ENCODE measurements at places on chromosomes 7 and 10.

DNA sequence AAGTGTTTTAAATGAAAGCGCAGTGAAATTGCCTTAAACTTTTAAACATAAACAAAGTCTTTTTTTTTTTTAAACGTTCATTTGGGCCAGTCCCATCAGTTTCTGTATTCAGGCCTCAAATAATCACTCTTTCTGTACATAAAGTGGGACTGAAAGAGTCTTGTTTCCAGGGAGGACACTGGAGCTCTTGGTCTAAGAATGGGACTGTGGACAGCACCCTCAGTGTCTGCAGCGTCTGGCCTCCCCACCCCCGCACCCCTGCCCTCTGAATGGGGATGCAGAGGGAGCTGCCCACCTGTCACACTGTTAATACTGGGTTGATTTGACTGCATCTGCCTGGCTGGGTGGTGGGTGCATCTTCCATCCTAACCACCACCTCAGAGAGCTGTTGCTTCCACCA is 5.2 kb downstream of the ZNF365 start:
- DNase-seq: no peak

DNA sequence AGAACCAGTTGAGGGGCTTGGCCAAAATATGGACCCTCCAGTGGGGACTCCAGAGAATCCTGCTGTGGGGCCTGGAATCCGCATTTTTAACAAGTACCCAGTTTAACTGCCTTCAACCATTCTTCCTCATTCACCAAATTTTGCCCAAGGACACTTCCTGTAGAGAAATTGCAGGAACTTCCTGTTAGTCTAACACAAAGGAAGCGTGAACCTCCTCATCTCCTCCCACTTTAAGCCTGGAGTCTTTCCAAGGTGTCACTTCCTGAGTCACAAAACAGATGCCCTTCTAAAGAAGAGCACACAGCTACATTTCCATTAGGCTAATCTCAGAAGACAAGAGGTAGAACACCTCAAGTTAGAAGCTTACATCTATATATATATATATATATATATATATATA is 188.4 kb downstream of the PPP1R17 start:
- DNase-seq: peak; percentile 10

- DNase-seq: peak; percentile 67
These were observed 97.1 kb downstream of the CREB5 start for GRCh38 chr7:28509251-28510025.

DNA sequence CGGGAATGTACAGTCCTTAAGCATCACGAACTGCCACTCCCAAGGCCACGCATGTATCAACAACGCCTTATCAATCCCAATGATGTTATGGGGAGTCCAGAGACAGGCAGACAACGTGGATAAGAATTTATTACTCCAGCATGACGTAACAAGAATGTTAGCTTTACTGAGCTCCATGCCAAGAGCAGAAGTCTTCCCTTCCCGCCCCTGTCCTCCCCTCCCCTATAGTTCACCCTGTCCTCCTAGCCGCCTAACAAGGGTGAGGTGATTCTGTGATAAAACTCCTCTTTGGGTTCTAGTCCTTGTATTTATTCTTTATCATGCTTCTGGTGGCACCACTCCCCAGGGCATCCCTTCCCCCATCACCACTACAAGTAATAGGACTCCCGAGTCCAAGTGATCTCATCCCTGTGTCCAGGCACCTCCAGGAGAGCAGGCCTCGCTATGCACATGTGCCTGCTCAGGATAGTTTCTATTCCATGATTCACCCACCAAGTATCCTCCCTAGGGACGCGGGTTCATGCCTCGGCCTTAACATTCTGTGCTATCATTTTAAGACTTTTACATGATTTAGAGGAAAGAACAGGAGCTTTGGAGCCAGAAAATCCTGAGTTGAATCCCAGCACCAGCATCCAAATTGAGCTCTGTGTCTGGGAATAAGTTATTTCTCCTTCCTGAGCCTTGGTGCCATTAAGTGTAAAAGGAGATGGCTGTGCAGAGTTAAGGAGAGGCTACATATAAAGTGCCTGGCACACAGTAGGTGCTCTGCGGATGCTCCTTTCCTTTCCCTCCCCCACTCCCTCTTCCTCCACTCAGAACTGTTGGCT is 15.4 kb downstream of the GSDME start:
- peak; percentile 98 for DNase-seq

- DNase-seq: no peak
These were observed 116.4 kb upstream of the HGF start for GRCh38 chr7:81886211-81886764.

DNA sequence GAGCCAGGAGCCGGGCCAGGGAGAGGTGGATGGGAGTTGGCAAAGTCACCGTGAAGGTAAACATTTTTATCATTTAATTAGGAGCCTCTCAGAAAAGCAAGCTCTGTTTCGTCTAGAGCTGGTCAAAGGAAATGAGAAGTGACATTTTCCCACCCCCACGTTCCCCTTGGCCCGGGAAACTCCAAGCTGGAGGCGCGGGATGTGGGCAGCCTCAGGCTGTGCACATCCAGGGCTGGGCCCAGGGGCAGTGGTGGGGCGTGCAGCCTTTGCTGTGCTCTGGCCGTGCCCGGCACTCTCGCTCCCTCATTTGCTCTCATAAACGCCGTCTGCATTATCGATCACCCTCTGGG is 135.6 kb upstream of the RET start:
- DNase-seq: no peak

GRCh38 chr7:158638001-158638400 is 50.4 kb upstream of the PTPRN2 start:
- DNase-seq: no peak

GRCh38 chr7:155884225-155885166 is 72.2 kb upstream of the SHH start:
- no peak for DNase-seq

DNA sequence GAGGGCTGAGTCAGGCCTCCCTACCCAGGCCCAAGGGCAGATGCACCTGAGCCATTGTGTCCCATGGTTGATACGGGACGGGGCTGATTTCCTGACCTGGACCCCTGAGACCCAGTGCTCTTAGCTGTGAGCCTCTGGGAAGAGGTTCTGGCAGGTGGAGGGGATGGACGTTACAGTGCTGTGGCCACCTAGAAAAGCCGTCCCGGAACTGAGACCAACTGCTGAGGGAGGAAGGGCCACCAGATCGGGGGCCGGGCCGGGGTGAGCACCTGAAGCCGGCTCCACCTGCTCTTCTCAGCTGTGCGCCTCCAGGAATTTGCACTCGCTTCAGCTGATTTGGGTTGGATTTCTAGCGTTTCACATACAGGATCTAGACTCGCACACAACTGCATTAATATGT is 35.4 kb downstream of the CHST12 start:
- DNase-seq: no peak

DNA sequence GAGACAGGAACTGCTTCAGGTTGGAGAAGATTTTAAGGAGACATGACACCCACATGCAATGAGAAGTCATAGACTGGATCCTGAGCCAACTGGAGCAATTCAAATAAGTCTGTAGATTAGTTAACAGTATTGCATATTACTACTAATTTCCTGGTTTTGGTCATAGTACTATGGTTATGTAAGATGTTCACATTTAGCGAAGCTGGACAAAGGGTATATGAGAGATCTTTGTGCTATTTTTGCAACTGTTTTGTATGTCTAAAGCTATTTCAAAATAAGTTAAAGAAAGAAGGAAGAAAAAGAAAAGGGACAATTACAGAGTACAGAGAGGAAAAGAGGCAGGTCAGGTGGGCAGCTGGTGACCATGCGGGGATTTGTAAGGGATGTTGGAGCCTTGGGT is 116.5 kb upstream of the SVIL start:
- no peak for DNase-seq

DNA sequence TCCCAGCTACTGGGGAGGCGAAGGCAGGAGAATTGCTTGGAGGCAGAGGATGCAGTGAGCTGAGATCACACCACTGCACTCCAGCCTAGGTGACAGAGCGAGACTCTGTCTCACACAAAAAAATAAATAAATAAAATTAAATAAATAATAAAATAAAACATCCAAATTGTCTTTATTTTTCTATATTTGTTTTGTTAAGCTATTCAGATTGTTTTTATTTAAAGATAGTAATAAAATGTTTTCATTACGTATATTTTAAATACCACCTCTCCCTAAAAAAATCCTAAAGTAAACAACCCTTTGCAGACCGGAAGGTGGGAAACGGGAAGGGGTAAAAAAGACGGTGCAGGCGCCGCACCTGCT is 70.7 kb upstream of the TNRC18 start:
- DNase-seq: no peak

DNA sequence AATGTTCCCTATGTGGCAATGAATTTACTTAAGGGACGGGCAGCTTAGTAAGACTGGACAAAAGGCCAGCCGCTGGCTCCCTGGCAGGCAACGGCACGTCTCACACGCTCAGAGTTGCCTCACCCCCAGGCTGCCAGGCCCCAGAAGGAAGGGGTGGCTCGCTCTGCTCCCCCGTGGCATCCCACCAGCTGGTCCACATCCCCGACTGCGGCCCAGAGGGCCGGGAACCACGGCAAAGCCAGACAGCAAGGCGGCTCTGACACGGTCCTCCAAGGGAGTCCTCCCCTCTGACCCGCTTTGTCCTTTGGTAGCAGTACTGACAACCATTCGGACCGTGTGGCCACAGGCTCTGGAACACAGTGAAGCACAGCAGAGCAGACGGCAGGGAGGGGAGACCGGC is 34.1 kb downstream of the NUDT1 start:
- DNase-seq: no peak

- DNase-seq: no peak
These were observed 34.1 kb upstream of the AGR2 start for GRCh38 chr7:16838891-16839290.

- no peak for DNase-seq
These were observed 168.0 kb downstream of the ZNF438 start for GRCh38 chr10:30863516-30864210.

DNA sequence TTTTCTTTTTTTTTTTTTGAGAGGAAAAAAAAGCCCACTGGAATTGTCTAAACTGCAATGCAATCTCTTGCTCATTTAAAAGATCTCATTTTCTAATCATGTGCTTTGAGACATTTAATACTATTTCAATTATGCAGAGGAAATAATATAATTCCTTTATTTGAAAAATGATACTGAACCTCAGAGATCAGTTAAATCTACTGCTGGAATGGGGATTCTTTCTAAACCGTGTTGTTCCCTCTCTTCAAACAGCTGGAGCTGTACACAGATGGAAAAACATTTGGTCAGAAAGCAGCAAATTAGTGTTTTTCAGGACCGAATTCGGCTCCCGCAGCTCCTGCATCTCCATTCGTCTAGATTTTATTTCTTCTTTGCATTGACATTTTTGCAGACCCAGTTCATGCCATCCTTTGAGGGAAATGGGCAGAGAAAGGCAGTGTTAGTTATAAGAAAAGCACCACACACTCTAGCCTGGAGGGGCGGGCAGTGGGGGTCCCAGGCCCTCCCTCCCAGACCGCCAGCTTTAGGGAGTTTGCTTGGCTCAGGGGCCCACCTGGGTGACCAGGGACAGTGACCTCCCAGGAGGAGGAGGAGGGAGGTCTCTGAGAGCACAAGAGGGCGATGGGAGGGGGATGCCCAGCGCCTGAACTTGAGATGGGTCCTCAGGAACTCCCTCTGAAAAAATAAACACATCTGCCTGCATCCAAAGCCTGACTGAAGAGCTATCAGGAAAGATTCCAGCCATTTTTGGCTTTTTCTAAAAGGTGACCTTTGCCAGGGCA is 32.4 kb downstream of the TRIM8 start:
- DNase-seq: no peak

GRCh38 chr10:97810446-97810845 is 38.6 kb upstream of the SFRP5 start:
- no peak for DNase-seq

DNA sequence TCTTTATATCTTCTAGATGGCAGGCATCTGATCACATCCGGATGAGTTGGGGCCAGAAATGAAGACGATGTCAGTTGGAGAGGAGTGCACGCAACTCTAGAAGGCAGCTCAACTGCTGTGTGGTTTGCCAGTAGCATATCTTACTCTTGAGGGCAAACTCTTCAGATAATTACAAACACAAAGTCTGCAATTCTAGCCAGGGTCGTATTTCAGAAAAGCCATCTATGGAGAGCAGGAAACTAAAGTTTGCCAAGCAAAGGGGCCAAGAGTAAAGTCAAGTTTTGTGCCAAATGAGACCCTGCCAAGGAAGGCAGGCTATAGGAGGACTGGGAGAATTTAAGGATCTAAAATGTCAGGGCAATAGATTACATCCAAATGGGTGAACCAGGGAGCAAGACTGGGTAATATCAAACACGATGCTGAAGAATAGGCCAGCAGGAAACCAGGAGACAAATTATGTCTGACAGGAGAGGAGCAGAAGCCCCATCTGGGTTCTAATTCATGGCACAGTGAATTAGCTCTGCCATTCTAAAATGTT is 312.5 kb upstream of the SEMA3C start:
- no peak for DNase-seq

DNA sequence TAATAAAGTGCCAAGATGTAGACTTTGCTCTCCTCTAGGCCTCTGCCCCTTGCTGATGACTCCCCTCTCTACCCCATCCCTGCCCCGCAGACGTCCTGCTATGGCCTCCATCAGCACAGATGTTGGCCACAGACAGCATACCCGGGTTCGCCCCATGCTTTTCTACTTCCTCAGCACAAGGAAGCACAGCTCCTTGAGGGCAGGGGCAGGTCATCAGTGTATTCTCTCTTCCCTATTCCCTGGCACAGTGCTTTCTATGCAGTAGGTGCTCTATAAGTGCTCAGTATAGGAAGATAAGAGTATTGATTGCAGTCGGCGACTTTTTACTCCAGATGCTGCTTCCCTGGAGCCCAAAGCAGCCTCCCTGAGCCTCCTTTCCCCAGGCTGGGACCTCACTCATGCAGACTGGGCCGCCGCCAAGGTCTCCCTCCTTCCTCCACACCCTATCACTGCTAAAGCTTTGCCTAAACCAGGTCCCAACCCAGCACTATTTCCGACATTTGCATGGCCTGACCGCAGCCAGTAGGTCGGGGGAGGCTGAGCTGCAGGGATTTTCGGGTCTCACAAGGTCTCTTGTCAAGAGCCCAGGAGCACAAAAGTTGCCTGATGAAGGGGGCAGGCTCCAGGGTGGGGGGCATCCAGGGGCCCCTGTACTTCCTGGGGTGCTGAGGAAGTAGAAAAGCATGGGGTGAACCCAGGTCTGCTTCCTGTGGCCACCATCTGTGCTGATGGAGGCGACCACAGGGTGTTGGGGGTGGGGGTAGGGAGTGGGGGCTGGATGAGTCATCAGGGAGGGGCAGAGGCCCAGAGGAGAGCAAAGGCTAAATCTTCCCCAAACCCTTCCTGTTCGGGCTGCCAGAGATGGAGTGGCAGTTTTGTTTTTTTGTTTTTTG is 8.0 kb downstream of the CALHM3 start:
- DNase-seq: peak; percentile 78

GRCh38 chr7:38878694-38879457 is 30.1 kb downstream of the VPS41 start:
- no peak for DNase-seq

DNA sequence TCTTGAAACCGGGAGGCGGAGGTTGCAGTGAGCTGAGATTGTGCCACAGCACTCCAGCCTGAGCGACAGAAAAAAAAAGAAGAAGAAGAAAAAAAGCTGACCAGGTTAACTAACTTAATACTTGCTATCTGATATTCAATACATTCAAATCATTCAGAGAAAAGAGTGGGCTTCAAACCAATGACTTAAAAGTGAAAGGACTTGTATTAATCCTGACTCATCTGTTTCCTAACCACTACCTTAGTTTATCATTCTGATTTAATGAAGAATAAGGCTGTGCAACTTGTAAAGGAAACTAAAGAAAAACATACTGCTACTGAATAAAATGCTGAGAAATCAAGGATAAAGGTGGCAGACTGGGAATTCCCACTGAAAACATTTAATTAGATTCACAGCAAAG is 128.4 kb downstream of the NRBF2 start:
- DNase-seq: peak; percentile 48

Data from fibroblast of mammary gland (primary cell).